ENCODE measurements at places on chromosomes 2 and 18.

DNA sequence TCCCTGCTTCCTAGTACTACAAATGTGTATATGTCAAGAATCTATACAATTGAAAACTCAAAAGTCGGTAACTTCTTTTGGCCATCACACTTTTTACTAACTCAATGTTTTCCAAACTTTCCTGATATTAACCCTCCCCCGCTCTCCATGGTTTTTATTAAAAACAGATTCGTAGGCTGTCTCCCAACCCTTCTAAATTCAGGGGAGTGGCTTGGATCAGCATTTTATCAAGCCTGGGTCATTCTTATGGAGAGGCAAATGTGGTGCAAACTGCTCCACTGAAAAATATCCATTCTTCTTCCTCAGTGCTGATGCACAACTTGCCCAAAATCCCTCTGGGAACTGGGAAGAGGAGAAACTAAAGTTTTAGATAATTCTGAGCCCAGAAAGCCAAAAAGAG is 134.2 kb downstream of the RIF1 start:
- DNase-seq, result no peak

DNA sequence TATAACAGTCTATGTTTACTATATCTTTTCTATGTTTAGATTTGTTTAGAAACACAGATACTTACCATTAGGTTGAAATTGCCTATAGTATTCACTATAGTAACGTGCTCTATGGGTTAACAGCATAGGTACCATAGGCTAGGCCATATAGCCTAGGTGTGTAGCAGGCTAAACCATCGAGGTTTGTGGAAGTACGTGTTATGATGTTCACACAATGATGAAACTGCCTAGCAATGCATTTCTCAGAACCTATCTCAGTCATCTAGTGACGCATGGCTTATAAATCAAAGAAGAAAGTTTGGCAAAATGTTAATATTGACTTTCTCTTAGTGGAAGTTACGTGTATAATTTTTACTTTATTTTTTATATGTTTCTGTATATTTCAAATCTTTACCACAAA is 466.2 kb upstream of the NRP2 start:
- DNase-seq, result no peak

- peak; percentile 84 for DNase-seq
These were observed 652 bp downstream of the ITPRID2 start for GRCh38 chr2:181891966-181892798.

DNA sequence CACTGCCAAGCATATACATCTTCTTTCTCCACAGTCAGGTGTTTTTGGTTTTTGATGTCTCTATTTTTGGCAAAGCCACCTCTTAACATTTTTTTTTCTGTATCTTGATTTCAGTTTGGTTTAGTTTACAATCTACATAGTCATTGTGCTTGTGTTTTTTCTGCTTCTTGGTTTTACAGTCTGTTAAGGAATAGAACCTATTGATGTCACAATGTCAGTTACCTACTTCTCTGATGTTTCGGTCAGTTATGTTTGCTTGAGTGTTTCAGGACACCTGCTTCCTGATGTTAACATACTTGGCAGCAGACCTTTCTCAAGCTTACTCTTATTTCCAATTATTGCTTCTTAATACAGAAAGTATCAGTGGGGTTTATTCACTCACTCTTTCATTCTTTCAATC is 253.3 kb downstream of the SPAG16 start:
- DNase-seq, result no peak

DNA sequence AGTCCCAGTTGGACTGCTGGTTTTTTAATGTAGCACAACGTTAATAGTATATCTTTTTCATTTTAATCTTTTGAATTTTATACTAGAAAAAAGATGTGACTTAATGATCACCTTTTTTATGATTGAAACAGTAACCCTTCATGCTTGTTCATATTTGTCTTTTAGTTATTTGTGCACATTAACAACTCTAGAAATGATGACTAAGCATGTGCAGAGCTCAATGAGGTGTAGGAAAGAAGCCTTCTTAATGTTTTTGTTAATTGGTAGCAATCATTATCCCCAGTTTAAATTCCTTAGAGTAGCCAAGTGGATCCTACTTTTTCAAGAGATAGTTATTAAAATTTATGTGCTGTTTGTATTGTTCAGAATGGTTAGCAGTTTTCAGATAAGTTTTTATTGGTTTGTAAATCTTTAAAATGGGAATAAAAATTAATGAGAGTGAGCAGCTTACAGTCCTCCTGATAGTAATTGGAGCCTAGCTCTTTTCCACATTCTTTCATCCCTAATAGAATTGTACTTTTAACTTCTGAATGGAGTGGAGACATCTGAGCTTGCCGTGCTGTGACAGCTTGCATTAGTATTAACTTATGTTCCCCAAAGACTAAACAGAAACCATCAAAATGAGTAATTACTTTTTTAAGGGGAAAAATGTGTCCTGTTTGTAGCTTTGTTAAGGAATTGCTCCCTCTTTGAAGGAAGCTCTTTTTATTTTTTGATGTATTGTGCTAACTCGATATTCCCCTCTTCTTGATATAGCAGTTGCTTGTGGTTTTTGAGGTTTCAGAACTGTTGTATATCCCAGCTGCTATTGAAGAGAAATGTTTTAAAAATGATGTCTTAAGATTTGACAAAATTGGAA is 17.3 kb downstream of the PIK3C3 start:
- no peak for DNase-seq

GRCh38 chr18:9539283-9539682 is 64.0 kb downstream of the RALBP1 start:
- no peak for DNase-seq

DNA sequence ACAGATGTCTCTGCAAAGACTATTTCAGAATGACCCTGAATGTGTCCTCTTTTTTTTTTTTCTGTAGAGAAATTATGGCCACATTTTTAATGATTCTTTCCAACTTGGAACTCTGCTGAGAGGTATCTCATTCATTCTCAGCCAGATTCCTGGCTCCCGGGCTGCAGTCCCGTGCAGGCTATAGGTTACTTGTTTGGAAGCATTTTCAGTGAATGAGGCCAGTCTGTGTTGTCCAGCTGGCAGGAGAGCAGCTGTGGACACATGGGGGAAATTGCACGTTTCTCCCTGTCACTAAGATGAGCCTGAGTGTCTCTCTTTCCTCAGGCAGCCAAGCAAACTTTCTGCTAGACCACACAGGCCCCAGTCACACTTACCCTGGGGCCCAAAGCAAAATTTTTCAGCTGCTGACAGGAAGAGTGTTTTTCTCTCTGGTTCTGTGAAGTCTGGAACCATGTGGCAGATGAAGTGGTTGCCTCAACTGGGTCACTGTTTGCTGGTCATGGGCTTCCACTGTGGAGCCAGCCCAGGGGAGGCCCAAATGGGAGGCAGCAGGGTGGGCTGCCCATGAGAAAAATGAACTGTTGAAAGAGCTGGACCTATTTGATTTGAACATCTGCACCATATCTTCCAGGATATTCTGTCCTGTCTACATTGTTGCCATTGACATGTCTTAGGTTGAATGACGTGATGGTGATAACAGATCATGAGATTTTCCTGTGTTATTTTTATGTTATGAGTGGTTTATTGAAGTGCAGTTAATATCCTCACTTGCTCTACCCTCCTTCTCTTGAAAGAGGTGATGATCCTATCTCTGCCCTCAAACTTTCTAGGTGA is 431.2 kb downstream of the LPIN1 start:
- DNase-seq, result no peak

DNA sequence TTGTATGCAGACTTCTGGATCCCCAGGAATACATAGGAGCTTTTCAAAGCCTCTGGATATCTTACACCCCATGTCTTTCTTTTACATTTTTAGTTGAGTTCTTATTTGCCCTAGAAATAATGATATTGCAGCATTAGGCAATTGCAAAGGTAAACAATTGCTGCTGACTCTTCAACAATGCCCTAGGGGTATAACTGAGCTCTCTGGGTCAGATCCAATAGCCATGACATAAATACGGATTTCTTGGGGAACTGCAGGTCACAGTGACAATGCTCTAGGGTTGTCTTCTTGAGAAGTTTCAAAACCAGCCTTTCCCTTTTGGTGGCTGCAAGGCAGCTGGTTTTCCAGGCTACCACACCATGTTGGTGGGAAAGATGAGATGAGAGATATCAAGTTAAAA is 16.5 kb upstream of the OR6B3 start:
- DNase-seq, result no peak

DNA sequence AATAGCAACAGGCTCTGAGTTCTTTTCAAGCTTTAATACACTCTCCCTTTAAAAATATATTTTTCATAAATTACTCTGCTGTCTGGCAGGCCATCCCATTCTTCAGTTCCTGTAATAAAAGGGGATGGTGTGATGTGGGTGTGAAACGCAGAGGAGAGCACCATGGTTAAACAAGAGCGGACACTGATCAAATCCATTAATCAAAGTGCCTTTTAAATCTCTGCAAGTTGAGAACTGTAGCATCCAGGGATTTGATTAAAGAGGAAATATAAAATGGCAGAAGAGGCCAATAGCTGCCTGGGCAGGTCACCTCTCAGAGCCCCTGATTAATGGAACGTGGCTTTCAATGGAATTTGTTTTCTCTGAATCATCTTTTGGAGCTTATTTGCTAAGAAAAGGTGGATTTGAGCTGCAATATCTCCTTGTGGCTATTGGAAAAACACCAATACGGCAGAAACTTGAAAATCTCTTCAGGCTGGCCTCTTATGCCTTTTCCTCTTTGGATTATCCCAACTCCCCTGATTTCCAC is 96.9 kb downstream of the ACTR3 start:
- DNase-seq, result no peak

DNA sequence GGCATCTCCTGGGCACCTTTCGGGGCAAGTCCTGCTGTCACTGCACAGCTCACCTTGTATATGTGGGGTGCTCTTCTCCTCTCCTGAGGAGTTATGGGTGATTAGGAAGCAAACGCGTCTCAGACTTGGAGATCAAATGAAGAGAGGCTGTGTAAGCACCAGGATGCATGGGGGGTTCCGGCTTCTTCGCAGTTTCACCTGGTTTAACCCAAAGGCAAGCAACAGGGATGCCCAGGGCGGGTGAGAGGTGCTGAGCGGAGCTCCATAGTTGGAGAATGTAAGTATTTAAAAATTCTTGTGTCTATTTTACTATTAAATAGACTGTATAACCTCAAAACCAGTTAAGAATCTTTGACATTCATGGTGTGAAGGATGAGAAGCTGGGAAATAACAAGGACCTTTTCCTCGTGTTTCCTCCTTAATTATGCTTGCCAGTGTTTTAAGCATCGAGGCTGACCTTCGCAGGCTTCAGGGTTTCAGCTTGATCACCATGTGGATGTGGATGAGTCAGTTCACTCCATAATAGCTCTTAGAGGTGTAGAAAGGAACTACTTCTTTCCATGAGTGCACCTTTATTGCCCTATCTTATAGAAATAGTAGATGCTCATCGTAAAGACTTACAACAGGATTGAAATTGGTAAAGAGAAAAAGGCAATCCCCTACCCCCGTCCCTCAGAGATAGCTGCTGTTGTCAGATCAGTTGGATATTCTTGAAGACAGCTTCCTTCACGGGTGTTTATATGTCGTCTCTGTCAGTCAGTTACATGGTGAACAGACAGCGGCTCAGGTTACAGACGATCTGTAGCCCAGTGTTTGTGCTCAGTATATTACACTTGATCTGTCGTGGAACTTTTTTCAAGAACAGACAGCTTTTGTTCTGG is 201.1 kb downstream of the AGAP1 start:
- DNase-seq, result no peak

GRCh38 chr2:23465936-23466335 is 81.0 kb downstream of the KLHL29 start:
- no peak for DNase-seq

DNA sequence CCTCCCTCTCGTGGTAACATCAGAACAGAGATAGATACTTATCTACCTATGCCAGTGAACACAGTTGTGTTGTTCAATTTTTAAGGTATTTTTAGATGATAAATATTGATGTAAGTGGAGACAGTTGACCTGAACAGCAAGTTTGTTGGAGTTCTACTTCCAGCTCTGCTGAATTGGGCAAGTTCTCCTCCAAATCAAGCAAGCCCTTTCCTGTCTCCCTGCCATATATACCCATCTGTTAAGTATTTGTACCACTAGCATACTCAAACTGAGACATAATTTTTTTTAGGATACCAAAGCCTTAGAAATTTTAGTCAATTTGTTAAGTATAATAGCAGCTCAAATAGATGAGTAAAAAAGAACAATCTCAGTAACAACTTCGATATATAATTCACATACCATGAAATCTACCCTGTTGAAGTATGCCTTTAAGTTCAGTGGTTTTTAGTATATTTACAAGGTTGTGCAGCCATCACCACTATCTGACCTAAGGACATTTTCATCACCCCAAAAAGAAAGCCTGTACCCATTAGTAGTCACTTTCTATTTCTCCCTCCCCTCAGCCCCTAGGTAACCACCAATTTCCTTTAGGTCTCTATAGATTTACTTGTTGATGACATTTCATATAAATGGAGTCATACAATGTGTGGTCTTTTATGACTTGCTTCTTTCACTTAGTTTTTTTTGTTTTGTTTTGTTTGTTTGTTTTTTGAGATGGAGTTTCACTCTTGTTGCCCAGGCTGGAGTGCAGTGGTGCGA is 61.8 kb downstream of the COX7A2L start:
- DNase-seq, result no peak

DNA sequence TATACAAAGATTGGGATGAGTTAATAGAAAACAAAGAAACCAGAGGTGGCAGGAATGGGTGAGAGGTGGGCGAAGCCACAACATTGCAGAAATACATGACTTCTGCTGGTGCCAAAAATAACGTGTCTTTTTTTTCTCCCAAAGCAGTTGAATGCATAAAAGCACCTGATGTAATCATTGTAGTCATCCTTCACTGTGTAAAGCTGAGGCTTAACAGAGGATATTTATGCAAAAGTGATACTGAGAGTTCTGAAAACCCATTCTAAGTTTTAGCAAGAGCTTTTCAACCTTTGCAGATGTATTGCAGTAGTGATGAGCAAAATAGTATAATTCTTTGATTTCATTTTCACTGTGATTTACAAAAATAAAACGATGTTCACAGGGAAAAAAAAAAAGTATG is 173.0 kb downstream of the PTGR3 start:
- no peak for DNase-seq

GRCh38 chr2:173884025-173884802 is 81.0 kb downstream of the SP3 start:
- peak; percentile 75 for DNase-seq

GRCh38 chr18:9280849-9281248 is 53.7 kb upstream of the TWSG1 start:
- no peak for DNase-seq

DNA sequence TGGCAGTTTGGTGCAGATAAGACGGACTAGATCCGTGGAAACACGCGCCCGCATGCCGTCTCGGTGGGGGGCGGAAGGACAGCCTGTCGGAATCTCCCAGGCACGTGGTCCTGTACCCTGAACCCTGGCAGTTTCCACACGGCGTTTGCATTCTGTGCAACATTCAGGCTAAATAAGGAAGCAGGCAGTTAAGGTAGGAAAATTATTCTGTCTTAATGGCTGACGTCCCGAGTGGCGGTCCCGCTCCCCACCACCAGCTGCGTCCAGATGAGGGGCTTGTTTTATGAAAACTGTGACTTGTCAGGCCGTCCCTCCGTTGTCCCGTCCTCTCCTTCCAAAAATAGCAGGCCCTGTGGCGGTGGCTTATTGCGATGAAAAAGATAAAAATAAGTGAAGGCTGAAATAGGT is 120.2 kb downstream of the NFATC1 start:
- no peak for DNase-seq

- DNase-seq, result no peak
These were observed 965.6 kb upstream of the NRXN1 start for GRCh38 chr2:51997571-51997970.
